ENCODE measurements at places on chromosomes 4 and X.
A peak's percentile ranks its signal among the peaks of the same experiment; 100 is the strongest.

GRCh38 chr4:41132055-41132683 lies 82.2 kb downstream of the APBB2 start:
- DNase-seq, result no peak

DNA sequence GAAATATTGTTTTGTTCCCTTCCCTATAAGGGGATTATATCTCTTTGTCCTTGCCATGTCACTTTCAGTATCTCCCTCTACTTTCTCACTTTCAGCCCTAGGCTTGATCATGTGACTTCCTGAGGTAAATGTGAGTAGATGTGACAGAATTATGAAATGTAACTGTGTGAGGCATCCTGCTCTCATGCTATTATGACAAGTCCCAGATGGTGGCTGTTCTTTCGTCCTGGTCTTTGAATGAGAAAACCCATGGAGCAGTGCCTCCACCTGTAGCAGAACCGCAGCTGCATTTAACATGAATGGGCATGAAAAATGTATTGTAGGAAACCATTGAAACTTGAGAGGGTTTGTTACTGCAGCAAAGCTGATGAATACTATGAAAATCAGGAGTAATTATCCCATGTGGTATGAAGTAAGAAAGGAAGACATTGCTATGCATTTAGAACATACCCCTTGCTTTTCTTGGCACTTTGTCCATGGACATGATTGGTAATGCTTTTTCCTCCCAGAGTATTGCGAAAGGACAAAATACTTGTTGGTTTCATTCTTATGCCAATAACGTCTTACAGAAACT lies 202.2 kb upstream of the GPRIN3 start:
- no peak for DNase-seq

GRCh38 chrX:9880237-9880636 lies 86.9 kb upstream of the CLDN34 start:
- no peak for DNase-seq

- DNase-seq, result no peak
These were observed 7.5 kb downstream of the BCOR start for GRCh38 chrX:40090050-40090804.

- DNase-seq, result no peak
These were observed 283.6 kb downstream of the GALNTL6 start for GRCh38 chr4:172096786-172097185.

DNA sequence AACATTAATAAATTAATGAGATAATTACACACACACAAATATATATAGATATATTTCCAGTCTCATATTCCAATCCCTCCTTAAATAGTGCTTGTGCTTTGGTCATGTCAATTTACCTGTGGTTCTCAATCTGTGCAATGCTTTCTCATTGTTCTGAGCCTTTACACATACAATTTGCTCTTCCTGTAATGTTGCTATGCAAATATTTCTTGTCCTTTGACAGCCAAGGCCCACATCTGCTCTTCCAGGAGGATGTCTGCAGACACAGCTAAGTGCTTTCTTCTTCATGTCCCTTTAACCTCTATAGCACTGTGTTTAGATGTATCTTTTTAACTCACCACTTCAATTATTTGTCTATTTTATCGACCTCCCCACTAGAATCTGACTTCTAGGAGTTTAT lies 67.3 kb upstream of the RAPGEF2 start:
- DNase-seq, result no peak

- DNase-seq, result no peak
These were observed 114.7 kb upstream of the TTC29 start for GRCh38 chr4:147060151-147060931.

- DNase-seq, result no peak
These were observed 119.8 kb downstream of the GUCY2F start for GRCh38 chrX:109362101-109362500.

- DNase-seq, result no peak
These were observed 50.1 kb downstream of the RXFP1 start for GRCh38 chr4:158571736-158572135.

- no peak for DNase-seq
These were observed 166.8 kb downstream of the STIM2 start for GRCh38 chr4:27027428-27027827.

DNA sequence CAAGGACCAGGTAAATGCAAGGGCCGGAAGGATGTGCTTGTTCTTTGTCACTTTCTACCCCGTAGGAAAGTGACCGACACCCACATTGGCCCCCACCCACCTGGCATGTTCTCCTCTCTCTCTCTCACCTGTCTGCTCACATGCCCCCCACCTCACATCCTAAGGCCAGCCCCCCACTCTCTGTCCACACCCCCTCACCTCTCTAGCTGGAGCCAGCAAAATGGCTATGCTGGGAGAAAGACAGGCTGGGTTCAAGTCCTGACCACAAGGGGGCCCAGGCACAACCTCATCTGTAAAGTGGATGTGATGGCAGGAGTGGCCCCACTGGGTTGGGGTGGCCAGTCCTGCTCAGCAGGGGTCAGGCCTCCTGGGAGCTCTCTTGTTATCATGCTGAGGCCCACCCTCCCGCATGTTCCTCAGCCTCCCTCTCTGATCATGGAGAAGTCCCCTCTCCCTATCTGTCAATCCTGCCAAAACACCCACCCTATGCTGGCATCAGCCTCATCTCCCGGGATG lies 1.7 kb upstream of the PPP2R2C start:
- no peak for DNase-seq

DNA sequence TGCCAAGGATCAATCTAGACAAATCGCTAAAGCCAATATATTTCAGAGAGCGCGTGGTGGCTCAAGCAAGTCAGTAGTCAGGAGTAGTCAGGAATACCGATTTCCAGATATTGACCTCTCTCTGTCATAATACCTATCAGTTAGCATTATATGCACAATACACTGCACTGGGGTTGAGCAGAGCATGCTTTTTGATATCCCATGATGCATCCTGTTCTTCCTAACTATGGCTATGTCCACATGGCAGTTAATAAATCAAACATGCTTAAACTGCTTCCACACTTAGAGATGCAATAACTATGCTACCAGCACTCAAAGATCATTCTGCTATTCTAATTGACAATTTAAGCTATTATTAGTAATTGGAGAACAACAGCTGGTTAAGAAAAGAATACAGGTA lies 6.2 kb downstream of the BRWD3 start:
- DNase-seq, result no peak

GRCh38 chrX:150223176-150224015 lies 139.7 kb upstream of the MAMLD1 start:
- DNase-seq, result no peak

DNA sequence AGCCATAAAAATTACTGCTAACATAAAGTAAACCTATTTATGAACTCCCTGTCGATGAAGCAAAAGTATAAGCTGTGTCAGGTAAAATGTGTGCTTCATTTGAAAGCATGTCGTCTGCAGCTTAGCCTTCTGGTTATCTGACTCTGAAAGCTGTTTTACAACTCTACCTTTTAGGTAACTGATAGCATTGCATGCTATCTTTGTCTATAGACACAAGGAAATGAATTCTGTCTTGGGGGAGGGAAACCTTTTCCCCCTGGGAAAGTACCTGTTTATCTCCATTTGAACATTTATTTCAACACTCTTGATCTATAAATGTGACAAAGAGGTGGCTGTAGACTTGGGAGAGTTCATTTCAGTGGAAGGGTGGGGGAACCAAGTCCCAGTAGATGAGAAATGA lies 51.4 kb downstream of the RAB40A start:
- DNase-seq, result no peak

DNA sequence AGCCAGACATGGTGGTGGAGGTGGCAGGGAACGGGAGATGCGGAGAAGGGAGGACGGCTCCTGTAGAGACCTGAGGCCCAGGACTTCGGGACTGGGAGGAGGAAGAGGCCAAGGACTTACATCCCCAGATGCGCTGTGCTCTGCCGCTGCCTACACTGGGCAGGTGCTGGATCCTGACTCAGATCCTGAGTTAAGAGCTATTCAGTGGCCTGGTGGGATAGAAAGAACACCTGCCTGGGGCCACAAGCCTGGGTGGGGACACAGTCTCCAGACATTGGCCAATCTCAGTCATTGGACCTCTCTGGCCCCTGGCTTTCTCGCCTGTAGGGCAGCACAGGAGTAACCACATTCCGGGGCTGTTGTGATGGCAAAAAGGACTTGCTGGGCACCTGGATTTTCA lies 10.9 kb upstream of the MSX1 start:
- DNase-seq, result no peak

DNA sequence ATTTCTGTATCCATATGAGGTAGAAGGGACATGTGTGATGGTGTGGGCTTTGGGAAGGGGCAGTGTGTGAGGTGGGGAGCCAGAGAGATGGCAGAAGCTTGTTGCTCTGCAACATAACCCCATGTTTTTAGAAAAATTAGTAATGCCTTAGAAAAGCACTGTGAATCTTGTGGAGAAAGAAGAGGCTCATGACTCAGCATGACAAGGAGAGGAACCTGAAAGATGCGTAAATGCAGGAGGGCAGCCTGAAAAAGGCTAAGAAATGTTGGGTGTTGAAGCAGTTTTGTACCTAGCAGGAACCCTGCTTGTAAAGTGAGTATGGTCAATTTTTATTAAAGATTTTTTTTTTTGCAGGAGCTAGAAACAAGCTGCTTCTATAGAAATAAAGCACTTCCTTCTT lies 59.8 kb downstream of the ARSJ start:
- DNase-seq, result no peak

GRCh38 chr4:140743194-140743931 lies 12.8 kb downstream of the TBC1D9 start:
- DNase-seq, result no peak

DNA sequence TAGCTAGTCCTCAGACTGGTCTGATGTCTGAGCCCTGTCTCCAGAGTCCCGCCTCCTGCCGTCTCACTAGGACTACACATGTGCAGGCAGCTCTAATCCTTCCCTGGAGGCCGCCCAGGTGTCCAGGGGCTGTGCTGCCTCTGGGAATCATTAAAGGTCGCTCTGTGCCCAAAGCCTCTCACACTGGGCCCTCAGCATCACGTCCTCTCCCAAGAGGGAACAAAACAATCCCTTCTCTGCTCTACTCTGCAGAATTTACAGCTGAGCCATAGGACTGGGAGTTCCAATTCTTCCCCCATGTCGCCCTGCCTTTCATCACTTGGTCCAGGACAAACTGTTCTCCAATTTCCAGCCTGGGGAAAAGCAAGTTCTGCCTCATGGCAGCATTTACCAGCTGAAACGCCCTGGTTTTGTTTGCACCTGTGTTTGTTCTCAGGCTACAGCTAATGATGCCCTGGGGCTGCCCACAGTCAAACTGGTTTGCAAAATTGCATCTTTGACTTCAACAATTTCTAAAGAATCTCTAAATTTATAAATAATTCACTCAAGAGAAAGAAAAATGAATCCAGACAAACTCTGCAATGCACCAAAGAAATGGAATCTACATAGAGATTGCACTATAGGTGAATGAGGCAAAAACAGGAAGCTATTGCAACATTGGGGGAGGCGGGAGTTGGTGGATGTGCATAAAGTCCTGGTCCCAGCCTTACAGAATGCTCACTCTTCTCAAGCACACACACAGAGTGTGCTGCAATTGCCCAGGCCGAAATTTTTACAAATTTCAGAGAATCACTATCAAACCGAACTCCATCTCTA lies 7.2 kb upstream of the MRFAP1 start:
- DNase-seq, result no peak

DNA sequence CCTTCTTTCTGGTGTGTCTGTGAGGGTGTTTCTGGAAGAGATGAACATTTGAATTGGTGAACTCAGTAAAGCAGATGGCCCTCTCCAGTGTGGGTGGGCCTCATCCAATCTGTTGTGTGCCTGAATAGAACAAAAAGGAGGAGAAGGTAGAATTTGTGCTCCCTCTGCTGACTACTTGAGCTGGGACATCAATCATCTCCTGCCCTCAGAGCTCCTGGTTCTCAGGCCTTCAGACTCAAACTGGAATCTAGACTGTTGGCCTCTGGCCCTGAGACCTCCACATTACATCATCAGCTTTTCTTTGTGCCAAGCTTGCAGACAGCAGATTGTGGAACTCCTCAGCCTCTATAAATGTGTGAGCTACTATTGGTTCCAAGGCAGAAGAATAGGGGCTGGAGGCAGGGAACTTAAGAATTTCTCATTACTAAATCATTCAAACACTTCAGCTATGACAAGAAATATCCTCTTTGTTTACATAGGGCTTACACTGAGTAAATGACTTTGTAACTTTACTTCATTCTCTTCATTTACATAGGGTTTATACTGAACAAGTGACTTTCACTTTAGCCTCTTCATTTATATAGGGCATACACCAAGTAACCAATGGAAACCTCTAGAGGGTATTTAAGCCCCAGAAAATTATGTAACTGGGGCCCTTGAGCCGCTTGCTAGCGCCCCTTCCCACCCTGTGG lies 86.9 kb upstream of the NWD2 start:
- no peak for DNase-seq

GRCh38 chr4:185425647-185426352 lies at the start of gene UFSP2:
UFSP2 (minus strand) TSS chr4:185425964; CDS start chr4:185425868, 96 bp downstream.
- peak; percentile 17 for DNase-seq

GRCh38 chrX:114615765-114616164 lies 31.9 kb downstream of the HTR2C start:
- DNase-seq, result no peak

DNA sequence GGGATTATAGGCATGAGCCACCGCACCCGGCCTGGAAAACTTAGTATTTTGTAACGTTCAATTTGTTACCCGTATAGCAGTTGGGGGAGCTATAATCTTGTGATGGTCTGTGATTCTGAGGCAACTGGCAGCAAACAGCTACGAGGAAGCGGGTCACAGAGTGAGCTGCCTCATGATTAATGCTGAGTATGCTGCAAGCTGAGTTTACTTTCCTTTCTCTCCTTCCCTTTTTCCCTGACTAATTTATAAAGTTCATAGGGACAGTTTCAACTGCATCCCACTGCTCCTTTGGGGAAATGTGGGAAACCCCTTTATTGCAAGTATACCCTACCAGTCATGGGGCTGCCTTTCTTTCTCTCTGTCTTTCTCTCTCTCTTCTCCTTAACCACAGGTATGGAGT lies 17.7 kb upstream of the ELOVL6 start:
- DNase-seq, result no peak

- DNase-seq, result no peak
These were observed 248.6 kb downstream of the HNRNPD start for GRCh38 chr4:82124932-82125786.

DNA sequence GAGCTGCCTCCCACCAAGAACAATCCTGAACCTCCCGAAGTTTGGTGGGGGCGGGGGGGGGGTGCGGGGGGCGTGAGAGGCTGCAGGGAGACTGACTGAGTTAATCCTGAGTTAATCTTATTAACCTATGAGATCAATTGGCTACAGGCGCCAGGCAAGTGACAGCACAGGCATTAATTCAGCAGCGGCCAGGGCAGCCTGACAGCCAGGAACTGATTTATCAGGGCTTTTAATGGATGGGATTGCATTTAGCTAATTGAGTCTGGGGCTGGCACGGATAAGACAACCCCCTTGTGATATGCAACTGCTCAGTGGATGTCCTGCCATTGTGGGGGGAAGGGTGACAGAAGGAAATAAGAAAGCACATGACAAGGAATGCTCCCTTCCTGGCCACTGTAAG lies 16.3 kb downstream of the RTL5 start:
- DNase-seq, result no peak

DNA sequence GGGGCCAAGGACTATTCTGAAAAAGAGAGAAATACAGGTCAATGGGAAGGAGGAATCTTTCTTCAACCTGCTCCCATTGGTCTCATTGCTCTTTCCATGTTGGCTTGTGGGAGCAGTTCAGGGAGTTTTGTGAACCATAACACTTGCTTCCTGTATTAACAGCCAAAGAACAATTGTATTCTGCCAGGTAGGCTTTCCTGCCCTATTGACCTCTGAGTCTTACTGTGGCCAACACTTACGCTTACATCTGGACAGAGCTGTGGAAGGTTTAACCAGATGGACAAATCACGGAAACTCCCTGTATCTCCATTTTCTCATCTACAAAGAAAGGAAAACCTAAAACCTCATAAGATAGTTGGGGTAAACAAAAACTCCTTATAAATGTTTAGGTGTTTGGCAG lies 30.7 kb downstream of the MID1IP1 start:
- no peak for DNase-seq

- no peak for DNase-seq
These were observed 331.3 kb upstream of the KLF3 start for GRCh38 chr4:38332699-38333098.

Measured in cortex of kidney (tissue), 1 donor.